ENCODE measurements at places on chromosomes 12 and 14.

DNA sequence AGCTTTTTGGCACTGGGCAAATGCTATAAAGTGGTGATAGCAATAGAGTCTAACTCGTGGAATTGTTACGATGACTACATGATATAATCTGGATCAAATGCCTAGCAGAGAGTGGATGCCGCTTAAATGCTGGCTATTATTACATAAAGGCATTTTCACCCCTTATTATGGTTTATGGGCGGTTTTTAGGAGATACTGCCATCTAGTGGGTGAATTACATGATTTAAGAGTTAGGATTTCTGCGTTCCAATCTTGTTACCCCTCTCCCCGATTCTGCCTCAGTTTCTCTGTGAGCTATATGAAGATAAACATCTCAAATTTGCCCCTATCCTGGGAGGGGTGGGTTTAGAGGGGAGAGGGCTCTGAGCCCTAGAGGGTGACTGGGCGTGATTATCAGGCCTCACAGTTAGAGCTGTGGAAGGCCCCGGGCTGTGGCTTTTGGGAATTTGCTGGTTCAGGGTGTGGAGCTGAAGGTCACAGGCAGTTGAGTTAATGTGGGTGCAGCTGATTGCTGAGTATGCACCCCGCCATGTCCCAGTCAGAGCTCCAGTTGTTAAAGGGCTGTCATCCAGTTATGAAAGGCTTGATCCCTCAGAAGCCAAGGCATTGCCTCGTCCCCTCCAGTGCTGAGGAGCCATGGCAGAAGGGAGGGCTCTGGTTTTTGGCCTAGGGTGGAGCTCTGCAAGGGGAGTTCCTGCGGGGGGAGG lies 14.4 kb downstream of the CLSTN3 start:
- DNase-seq, result peak; percentile 25

- no peak for DNase-seq
Observed at GRCh38 chr12:93706824-93707223, 29.6 kb downstream of the CRADD start.

GRCh38 chr12:34363050-34363673 lies 340.9 kb downstream of the ALG10 start:
- no peak for DNase-seq

DNA sequence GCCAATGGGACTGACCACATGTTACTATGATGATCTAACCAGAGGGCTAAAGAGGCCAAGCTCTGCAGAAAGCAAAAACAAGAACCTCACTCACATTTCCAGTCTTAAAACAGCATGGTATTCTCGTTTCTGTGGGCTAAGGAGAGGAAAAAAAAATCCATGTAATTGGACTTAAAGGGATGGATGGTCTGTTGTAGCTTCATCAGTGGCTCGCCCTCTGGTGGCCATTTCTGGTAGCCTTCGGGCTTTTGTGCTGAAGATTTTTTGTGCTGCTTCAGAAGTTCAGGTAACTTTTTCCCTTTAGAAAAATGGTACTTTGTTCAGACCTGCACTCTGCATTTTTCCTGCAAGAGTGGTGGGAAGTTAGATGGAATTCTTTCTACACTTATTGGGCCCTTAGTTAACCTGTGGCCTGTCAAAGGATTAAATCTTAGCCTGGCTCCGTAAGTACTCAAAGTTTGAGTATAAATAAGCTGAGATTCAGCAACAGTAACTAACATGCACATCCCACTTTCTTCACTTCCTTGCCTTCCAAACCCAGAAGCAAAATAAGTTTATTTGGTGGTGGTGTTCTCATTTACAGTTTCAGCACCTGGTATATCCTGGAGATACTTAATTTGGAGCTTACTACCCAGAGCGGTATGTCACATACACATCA lies 22.3 kb downstream of the DCAF4 start:
- DNase-seq, result peak; percentile 80

GRCh38 chr12:92133795-92134637 lies 11.6 kb downstream of the BTG1 start:
- DNase-seq, result peak; percentile 35

DNA sequence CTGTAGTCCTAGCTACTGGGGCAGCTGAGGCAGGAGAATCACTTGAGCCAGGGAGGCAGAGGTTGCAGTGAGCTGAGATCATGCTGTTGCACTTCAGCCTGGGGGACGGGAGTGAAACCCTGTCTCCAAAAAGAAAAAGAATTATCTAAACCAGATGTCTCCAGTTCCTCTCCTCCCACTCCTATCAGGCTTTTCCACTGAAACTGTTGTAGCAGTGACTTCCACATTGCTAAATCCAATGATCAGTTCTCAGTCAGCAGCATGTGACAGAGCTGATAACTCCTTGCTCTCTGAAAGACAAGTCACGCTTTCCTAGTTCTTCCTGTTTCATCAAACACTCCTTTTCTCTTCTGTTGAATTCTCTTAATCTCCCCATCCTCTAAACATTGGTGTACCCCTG lies 8.6 kb downstream of the SLC38A6 start:
- DNase-seq, result no peak

DNA sequence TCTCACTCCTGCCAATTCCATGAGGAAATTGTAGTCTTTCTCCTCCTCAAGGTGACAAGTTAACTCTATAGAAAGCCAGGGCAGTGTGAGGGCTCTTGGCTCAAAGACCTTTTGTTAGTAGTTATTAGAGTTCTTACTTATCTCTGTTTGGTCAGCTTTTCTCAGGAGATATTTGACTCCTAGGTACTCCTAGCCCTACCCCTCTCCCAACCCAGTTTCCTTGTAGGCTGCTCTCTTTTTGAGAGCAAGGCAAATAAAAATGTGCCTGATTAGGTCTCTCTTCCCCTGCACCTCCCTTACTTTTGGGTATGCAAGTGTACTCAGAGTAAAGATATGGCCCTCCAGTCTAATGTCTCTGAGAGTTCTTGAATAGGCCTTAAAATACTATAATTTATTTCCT lies 23.8 kb downstream of the BTG1 start:
- DNase-seq, result no peak

- peak; percentile 65 for DNase-seq
Observed at GRCh38 chr12:124422570-124423523, 128.0 kb downstream of the RFLNA start.

DNA sequence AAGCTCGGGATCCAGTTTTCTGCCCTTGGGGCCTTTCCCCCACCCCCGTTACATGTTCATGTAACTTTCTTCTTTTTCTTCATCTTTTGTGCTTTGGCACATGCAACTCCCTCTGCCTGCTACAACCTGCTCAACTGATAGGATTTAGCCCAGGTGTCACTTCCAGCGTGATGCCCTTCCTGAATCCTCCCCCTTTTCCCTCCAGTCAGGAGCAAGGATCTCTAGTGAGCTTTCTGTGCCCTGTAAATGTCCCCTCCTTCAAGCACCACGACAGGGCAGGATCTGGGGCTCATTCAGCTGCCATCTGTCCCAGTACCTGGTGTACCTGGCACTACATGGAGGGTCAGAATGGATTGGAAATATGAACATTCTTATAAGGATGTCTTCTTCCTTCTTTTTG lies 15.3 kb downstream of the PELI2 start:
- DNase-seq, result no peak

- no peak for DNase-seq
Observed at GRCh38 chr14:38868399-38869290, 234.4 kb downstream of the SEC23A start.

DNA sequence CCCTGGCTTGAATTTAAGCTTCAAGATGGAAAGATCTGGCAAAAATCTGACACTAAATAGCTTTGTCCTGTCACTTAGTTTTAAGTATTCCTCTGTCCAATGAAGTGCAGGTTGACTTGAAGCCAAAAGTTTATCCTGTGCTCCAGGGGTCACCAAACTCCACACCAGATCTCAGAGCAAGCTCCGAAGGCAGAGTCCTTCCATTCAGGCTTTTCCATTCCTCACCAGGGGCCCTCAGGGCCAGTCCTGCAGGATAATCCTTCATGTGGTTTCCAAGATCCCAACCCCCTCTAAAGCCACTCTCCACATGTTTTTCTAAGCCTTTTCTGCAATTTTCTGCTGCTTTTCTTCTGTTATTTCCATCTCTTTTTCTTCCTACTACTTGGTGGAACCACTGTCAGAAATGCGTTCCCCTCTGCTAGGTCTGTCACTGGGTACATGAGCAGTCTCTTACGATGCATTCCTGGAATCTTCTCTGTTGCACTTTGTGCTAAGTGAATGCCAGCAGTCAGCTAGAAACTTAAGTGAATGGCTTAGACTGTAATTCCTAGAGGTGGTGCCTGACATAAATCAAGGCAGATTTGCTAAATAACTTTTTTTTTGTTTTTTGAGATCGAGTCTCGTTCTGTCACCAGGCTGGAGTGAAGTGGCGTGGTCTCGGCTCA lies 251.4 kb downstream of the MSRB3 start:
- DNase-seq, result peak; percentile 49

DNA sequence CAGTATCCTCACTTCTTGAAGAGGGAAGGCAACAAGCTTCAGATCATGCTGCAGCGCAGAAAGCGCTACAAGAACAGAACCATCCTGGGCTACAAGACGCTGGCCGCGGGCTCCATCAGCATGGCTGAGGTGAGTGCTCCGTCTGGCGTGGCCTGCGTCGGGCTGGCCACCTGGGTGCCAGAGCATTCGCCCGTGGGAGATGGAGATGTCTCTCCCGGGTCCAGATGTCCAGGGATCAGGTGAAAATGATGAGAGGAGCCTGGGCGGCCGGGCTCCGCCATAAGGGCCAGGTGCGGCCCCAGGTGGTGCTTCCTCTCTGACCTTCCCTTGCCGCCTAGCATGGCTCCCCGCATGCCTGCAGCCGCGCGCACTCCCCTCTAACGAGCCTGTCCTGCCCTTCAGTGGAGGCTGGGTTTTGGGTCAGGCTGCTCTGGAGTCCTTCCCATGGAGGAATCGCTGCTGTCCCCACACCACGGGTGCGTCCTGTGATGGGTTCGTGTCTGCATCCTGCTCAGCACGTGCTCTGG lies 40.6 kb downstream of the PACS2 start:
- no peak for DNase-seq

DNA sequence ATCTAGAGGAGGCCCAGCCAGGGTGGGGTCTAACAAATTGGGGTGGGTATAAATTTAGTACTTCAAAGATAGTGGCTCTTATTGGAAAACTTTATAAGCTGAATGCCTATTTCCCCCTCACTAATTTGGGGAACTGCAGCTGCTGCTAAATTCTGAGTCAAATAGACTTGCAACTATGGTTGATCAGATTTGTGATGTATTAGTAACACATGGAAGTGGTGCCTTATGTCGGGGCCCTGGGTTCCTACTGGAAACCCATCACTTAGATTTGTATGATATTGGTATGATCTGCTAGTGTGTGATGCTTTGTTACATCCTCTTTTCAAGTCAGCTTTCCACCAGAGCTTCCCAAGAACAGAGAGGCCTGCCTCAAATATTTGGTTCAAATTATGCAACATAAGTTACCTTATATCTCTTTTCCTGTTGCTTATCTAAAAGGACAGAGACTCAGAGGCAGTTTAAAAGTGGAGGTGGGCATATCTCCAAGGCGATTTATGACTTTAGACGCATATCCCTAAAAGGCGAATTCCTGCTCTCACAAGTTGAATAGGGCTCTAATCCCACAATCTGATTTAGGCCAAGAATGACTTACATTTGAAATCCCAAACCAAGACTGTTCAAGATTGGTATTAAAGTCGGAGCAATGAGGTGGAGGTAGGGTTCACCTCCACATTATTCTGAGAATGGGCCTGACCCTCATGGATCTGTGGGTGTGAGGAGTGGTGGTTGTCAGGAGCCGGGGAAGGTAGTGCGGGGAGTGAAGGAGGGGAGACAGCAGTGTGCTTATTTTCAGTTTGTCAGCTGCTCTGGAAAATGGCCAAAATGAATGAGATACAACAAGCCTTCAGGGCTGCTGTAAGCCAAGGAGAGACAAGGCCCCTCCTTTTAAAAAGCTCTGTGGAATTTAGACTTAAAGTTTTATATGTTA lies 425.8 kb downstream of the RAD51B start:
- no peak for DNase-seq

DNA sequence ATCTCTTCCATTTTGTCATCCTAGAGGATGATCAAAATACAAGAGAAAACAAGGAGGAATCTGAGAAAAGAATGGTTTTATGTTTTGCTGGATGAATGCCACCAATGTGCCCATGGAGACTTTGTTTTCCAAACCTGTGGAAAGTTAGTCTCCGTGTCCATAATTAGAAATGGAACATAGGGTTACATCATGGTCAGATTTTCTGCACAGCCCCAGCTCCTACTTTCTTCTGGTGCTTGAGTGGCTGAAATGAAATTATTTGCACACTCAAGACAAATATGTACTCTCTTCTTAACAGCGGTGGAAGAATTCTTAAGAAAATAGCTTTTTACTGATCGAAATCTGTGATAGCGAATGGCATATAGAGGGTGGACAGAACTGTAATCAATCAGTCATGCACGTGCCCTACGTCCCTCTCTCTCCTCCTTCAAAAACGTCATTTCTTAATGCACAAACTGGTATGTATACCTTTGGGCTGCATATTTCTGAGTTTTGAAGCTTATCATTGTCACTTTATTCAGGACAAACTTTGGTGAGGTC lies 825.2 kb downstream of the AACS start:
- no peak for DNase-seq

GRCh38 chr14:68589447-68590200 lies 203.2 kb downstream of the ZFP36L1 start:
- peak; percentile 61 for DNase-seq

GRCh38 chr12:6321905-6322304 lies 11.4 kb downstream of the PLEKHG6 start:
- peak; percentile 76 for DNase-seq

- DNase-seq, result peak; percentile 43
Observed at GRCh38 chr12:65720136-65721130, 103.8 kb upstream of the HMGA2 start.

- no peak for DNase-seq
Observed at GRCh38 chr12:23484238-23484637, 465.2 kb downstream of the SOX5 start.

- DNase-seq, result no peak
Observed at GRCh38 chr12:53571295-53571694, 54.9 kb downstream of the ATF7 start.

DNA sequence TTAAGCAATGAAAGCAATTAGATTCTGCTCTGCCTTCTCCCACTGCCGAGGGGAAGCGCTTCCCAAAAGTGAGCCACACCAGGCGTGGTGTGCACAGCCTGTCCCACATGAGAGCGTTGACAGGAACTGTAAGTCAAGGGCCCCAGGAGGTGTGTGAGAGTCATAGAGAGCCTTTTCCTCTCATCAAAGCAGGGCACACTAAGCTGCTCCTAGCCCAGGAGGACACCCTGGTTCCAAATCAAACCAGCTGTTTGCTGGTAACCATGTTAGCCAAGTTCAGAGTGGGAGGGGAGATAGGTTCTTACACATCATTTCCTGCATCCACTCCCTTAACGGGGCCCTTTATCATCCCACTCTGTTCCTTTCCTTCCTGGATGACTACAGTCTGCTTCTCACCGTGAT lies 98.3 kb downstream of the SPTSSA start:
- DNase-seq, result no peak

- no peak for DNase-seq
Observed at GRCh38 chr12:127770118-127770517, 496.9 kb upstream of the TMEM132C start.

GRCh38 chr14:38044710-38045109 lies 163.0 kb upstream of the SSTR1 start:
- DNase-seq, result no peak

DNA sequence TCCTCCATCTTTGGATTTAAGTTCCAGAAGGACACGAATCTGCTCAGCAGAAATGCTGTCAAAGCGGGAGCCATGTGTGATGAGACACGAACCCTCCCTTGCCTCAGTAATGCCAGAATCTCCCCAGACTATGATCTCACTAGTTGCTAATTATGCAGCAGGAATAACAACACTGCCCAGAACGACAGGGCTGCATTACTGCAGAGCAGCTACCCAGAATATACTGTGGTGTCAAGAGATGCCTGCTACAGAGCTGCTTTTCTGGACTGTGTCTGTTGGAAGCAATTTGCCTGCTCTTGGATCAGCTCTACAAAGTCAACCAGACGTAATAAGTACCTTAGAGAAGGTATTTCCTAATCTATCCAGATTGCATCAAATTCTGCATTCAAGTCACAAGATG lies 5.5 kb downstream of the CSRNP2 start:
- no peak for DNase-seq

All from ELF-1 (cell line).